ENCODE measurements at places on chromosomes 12 and 14.

- DNase-seq: no peak
Observed at GRCh38 chr14:104885973-104886689, 21.1 kb downstream of the CEP170B start.

DNA sequence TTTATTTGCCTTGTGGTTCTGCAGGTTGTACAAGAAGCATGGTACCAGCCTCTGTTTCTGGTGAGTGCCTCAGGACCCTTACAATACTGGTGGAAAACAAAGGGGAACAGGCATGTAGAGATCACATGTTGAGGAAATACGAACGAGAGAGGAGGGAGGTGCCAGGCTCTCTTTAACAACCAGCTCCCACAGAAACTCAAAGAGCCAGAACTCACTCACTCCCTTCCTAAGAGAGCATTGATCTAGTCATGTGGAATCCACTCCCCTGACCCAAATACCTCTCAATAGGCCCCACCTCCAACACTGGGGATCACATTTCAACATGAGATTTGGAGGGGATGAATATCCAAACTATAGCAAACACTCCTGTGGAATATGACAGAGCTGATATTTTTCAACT is 938.0 kb downstream of the GALC start:
- no peak for DNase-seq

GRCh38 chr14:50967103-50967502 is 22.8 kb upstream of the PYGL start:
- no peak for DNase-seq

- no peak for DNase-seq
Observed at GRCh38 chr12:3149515-3150307, 72.5 kb downstream of the TSPAN9 start.

- no peak for DNase-seq
Observed at GRCh38 chr12:44647917-44648690, 228.0 kb downstream of the NELL2 start.

All from fibroblast of lung (primary cell).